HS-5 (cell line): ENCODE measurements at places on chromosomes 5 and 9.

DNA sequence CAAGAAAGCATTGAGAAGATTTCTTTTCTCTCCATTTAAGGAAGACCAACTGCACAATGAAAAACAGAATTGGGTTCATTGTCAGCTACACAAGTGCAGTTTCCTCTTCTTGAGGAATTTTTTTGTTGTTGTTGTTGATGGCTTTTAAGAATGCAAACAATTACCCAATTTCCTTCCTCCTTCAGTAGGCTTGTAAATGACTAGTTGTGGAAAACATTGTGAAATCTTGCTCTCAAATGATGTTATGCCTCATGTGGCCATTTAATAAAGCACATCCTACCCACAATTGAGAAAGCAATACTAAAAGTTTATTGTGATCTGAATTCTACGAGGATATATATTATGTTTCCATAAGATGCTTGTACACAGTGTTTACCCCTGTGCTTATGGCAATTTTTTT lies 171.6 kb downstream of the FAM174A start:
- DNase-seq: peak; percentile 20

DNA sequence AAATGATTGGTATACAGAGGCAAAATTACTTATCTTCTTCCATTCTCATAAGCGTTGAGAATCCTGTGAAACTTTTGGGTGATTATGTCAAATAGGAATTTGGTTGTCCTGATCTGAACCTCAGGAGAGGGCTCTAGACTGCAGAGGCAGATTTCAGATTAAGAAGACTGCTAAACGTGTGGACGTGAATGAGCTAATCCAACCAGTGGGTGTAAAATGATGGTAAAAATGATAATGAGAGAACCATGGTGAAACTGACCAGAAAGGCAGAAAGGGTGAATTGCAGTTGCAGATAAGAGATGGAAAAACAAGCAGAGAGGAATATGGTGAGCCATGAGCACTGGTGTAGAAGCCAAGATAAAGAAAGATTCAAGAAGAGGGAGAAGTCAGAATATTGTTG lies 1200.2 kb upstream of the CDH6 start:
- no peak for DNase-seq

GRCh38 chr5:133140311-133140710 lies 88.5 kb downstream of the HSPA4 start:
- no peak for DNase-seq

DNA sequence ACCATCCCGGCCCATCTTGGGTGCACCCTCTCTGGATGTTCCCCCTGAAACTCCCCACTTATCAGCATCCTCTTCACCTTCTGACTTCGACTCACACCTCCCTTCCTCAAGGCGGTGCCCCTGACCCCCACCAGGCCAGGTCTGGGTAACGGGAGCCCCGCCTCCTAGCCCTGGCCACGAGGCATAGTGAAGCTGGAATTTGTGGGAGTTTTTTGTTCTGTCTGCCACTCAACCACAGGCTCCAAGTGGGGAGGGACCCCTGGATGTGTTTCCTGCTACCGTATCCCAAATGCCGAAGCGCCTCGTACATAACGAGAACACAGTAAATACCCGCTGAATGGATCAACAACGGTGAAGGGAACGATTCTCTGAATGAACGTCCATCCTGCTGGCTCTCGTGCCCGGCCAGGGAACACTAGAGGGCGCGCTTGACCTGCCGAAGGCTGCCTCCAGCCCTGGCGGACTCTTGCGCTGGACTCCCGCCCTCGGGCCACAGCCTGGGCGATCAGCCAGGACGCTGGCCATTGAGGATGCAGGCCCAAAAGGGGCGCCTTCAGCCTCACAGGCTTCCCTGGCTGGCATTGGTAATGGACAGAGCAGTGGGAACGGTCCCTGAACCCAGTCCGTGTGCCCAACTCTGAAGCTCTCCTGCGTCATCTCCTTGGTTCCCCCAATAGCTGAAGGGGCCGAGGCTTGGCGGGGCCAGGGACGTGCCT lies 47.3 kb upstream of the PHYKPL start:
- DNase-seq: peak; percentile 0

GRCh38 chr9:34400686-34401602 lies 24.2 kb upstream of the MYORG start:
- DNase-seq: no peak

- DNase-seq: no peak
Measured at GRCh38 chr9:34171753-34172535, 6.9 kb upstream of the UBAP1 start.

DNA sequence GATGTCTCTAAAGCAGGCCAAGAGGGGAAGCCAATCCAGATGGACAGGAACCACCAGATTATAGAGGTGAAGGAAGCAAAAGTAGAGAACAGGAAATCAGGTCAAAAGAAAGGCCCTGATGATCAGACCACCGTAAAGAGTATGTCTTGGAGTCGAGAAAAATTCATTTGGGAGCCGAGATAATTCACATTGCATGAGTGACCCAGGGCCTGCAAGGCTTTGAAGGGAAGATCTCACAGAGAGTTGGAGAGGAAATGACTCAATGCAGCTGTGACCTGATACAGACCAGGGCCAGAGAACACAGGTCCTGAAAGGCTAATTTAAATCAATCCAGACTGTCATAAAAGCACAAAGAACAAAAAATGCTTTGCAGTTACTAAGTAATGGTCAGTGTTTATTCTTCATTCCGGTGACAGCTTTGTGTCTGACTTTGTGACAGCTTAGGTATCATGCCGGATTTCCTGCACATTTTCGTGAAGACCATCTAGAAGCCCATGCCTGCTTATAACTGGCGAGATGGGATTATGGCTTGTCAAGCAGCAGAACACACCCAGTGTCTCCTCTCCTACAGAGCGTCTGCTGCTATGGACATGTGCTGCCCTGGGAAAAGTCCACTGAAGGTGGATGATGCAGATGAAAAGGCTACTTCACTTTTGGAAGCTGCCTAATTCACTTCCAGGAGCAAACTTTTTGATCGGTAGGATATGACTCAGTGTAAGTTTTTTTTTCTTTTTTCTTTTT lies 5.8 kb upstream of the ACTBL2 start:
- peak; percentile 61 for DNase-seq

- no peak for DNase-seq
Measured at GRCh38 chr9:71352837-71353236, 231.4 kb upstream of the TRPM3 start.

DNA sequence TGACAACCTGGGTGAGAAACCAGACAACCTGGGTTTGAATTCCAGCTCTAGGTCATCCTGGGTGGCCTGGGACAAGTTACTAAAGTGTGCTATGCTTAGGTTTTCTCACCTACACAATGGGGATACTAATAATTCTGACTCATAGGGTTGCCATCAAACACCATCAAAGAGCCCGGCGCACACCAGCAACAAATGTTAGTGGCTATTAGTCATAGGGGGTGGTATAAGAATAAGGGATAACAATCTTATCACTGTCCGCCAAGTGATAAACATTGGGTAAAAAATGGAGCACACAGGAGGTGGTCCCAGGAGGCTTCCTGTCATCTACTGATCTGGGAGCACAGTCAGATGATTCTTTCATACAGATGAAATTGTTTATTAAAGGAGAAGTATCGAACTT lies 61.4 kb upstream of the AFAP1L1 start:
- DNase-seq: no peak

DNA sequence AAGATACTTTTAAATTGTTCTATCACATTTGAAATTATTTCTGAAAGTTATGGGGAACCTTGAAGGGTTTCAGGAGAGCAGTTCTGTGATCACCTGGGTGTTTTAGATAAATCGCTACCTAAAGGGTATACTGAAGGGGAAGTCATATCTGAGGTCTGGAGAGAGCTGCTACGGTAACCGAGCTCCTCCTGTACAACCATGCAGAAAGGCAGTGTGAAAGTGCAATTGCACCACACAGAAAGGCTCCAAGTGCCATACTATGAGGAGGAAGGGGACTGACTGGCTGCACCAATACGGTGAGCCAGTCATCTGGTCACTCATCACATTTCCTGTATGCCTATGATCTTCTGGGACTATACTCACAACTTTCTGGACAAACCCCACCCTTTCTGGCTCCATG lies 241.4 kb upstream of the SLC24A2 start:
- no peak for DNase-seq

- DNase-seq: no peak
Measured at GRCh38 chr5:158933494-158934318, 166.0 kb downstream of the EBF1 start.

GRCh38 chr9:20250791-20251190 lies 371.5 kb downstream of the MLLT3 start:
- no peak for DNase-seq

DNA sequence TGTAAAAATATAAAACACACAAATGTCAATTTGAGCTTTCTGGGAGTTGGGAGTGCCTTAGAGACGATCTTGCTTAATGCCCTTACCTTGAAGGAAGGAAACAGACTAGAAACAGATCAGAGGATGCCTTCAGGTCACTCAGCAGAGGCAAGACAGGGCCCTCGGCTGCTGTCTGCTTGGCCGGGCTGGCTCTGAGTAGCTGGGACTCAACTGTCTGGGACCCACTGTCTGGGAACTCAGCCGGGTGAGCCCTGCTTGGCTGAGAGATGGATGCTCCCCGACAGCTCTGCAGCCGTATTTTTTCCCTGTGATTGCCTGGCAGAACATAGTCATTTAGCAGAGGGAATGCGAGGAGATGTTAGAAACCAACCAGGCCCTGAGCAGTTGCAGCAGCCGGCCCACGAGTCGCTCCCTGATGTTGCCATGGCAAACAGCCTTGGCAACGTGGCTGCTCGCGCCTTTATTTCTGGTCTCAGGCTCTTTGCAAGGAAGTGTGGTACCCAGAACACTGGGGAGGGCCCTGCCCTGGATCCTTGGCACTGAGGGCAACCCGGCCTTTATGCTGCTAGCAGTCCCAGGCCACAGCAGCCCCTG lies 10.9 kb downstream of the PPARGC1B start:
- no peak for DNase-seq

- no peak for DNase-seq
Measured at GRCh38 chr5:159833088-159833487, 83.2 kb upstream of the ADRA1B start.

DNA sequence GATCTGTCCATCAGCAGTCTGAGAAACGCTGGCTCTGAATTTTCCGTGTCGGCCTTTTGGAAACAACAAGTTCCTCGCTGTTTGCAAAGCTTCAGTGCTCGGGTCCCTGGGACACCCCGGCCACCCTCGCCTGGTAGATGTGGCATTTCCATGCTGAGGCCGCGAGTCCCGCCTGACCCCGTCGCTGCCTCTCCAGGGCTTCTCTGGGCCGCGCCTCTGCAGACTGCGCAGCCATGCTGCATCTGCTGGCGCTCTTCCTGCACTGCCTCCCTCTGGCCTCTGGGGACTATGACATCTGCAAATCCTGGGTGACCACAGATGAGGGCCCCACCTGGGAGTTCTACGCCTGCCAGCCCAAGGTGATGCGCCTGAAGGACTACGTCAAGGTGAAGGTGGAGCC lies 4.7 kb downstream of the NTNG2 start:
- no peak for DNase-seq

DNA sequence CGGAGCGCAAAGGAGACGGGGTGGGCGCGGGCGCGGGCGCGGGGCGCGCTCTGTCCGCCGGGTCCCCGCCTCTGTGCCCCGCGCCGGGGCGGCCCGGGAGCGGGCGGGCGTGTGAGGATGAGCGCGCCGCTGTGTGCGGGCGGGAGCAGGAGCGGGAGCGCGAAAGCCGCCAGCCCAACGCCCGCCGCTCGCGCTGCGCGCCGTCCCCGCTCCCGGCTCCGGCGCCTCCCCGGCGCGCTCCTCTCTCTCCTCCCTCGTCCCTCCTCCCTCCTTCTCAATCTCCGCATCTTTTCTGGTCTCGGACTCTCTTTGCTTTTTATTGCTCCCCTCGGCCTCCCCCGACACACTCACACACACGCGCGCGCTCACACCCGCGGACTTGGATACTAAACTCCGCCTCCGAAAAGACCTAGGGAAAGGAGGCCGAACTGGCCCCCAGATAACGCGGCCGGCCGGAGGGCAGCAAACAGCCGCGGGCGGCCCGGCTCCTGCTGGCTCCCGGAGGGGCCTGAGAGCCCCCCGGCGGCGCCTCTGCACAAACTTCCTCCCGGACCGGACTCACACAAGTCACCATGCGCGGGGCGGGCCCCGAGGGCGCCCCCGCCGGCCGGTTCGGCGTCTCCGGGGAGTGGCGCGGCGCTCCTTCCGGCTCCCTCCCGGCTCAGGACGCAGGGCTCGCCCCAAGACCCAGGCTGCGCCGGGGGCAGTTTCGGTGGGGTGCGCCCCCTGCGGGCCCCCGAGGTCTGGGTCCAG lies at the start of gene FIBCD1:
Gene FIBCD1, minus strand, starts transcription at position 596 of the 753 bp plus-strand sequence. CDS start 640 bp downstream, outside the sequence.
- no peak for DNase-seq

DNA sequence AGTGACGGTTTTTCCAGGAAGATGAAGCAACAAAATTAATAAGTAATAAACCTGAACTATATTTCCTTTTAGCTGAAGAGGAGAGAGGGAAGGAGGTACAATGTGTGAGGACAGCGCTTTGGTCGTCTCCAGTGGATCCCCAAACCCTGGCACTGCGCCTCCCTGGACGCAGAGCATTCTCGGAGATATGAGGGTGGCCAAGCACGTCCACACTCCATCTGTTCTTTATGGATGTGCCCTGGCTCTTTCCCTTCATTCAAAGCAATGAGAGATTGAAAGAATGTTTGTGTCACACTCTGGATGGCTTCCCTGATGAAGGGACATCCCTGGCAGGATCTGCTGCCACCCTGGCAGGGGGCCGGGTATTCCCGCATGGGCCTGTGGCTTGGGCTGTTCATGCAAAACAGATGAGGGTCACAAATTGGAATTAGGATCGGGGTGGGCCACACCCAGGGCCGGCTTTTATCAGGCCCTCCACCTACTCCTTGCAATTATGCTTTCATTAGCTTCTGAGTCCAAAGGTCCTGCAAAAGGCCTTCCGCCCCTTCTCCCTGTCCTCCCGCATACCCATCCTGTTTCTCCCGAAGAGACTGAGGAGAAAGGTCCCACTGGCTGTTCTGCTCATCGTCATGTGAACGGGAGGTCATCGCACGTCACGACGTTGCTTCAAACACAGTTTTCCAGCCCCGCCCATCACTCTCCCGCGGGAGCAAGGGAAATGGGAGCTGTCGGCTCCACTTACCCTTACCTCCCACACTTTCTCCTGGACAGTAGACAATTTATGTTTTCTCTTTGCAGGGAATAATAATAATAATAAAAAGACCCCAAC lies 286.1 kb upstream of the IRX4 start:
- DNase-seq: no peak

GRCh38 chr5:144332265-144332664 lies 161.6 kb downstream of the KCTD16 start:
- no peak for DNase-seq
